ENCODE measurements at places on chromosomes 5 and 9. TPM values are rescaled to one million over a fixed set of nuclear protein-coding genes. Genes with fewer than 3 reads are reported as not detected.
A peak's percentile ranks its signal among the peaks of the same experiment; 100 is the strongest.

Gene ALDH1A1
- total RNA-seq = not detected

Gene LRRC14B
- total RNA-seq = not detected

Gene GPRIN1
- 2.0 TPM for total RNA-seq

Gene WNT8A
- not detected for total RNA-seq

DNA sequence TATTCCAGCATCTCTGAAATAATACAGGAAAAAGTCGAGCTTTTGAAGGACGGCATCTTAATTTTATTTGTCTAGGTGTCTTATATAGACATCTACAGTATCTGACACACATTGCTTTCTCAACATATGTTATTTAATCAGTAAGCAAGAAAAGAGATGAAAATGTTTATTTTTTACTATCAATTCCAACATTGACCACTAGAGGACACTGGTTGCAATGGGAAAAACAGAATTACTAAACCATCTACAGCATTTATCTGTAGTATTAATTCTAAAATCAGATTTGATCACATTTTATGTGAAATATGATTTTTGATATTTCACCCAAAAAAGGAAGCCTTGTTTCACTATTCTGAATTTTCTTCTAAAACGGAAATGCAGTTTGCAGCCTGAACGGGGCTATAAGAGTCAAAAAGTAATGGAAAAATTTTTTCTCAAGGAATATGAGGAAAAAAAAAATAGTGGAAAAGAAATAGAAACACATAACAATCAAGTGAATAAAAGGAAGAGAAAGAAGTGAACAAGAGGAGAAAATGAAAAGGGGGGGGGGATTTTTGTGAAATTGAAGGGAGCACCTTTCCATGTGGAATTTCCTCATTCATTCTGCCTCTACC is 98.6 kb downstream of the OSTF1 start:
- peaks cover 22% of the 10 kb centered on the region for H3K4me1 ChIP-seq
- no peak overlapping the region for H3K4me3 ChIP-seq
- no peak for DNase-seq
- H3K36me3 ChIP-seq = no peaks in the 10 kb centered on the region
- H3K27ac ChIP-seq = no peak overlapping the region
- no peaks in the 10 kb centered on the region for H3K27me3 ChIP-seq

GRCh38 chr9:9004810-9005209 is 1205.2 kb upstream of the DMAC1 start:
- no peak overlapping the region for H3K4me3 ChIP-seq
- H3K27ac ChIP-seq = no peak overlapping the region
- DNase-seq = no peak

- H3K27me3 ChIP-seq = no peaks in the 10 kb centered on the region
- DNase-seq = peak; percentile 50
- H3K36me3 ChIP-seq = peaks cover 17% of the 10 kb centered on the region
- peaks cover 28% of the 10 kb centered on the region for H3K4me1 ChIP-seq
- peak overlapping the region; percentile 87 for H3K4me3 ChIP-seq
Observed at GRCh38 chr9:35603506-35603985, 1.5 kb upstream of the TESK1 start.

DNA sequence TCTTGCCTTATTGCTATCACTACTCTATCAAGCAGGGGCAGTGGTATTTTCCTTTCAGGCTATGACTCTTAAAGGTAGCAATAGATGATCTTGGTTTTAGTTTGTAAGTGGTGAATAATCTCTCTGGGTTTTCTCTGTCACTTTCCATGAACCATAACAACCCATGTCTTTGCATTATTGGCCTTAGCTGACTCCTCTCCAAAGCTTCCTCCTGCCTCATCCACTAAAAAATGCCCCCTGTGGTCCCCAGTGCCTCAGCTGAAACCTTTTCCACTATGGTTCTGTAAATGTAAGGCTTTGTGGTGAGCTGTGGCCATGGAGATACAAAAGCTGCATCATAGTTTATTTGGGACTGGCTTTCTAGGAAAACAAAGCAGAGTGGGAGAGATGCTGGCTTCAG is 128.8 kb downstream of the GPBP1 start:
- H3K36me3 ChIP-seq = no peaks in the 10 kb centered on the region
- H3K27ac ChIP-seq = peak overlapping the region; percentile 0
- H3K4me3 ChIP-seq = no peak overlapping the region
- no peaks in the 10 kb centered on the region for H3K27me3 ChIP-seq

Gene BAAT
- not detected for total RNA-seq

Gene KIF4B
- not detected for total RNA-seq

Gene HAVCR1
- total RNA-seq = 0.54 TPM

DNA sequence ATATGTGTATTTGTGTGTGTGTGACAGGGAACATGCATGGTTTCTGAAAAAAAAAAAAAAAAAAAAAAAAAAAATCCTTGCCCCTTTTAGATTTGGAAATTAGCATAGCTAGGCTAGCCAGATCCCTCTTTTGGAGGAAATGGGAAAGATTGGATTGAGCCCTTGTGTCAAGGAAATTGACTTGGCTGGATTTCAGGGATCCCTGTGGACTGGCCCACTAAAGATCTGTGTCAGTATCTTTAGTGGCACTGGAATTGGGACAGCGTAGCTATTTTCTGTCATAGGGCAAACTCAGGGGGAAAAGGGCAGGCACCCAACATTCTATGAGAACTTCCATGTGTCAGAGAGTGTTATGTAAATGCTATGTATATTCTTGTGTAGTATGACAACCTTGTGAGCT is 35.4 kb downstream of the SH3GL2 start:
- H3K27ac ChIP-seq = no peak overlapping the region
- no peak overlapping the region for H3K4me3 ChIP-seq
- no peak for DNase-seq
- peaks cover 3% of the 10 kb centered on the region for H3K27me3 ChIP-seq

DNA sequence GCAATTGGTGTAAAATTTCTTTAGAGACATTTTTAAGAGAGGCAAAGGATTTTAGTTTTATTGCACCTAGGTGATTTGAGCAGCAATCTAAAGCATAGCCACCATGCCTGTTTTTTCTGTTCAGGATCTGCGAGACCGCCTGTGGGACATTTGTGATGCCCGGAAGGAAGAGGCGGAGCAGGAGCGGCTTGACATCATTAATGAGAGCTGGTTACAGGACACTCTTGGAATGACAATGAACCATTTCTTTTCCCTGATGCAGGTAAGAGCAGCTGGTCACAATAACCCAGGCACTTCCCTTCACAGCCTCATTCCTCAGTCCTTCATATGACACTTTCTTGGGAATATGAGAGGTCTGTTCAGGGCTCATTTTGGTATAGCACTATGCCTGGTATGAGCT is 103.2 kb upstream of the IL7R start:
- no peak for DNase-seq
- H3K27ac ChIP-seq = no peak overlapping the region
- H3K4me1 ChIP-seq = peaks cover 14% of the 10 kb centered on the region
- no peak overlapping the region for H3K4me3 ChIP-seq

- H3K4me3 ChIP-seq = no peak overlapping the region
- no peak overlapping the region for H3K27ac ChIP-seq
- no peaks in the 10 kb centered on the region for H3K27me3 ChIP-seq
Observed at GRCh38 chr5:45672271-45672670, 23.9 kb downstream of the HCN1 start.

Gene TGFBI
- total RNA-seq = not detected

Gene ADCY2
- total RNA-seq = not detected

- DNase-seq = no peak
- peaks cover 4% of the 10 kb centered on the region for H3K36me3 ChIP-seq
- H3K4me1 ChIP-seq = peaks cover 14% of the 10 kb centered on the region
- H3K4me3 ChIP-seq = no peak overlapping the region
Observed at GRCh38 chr5:31860726-31861433, 221.9 kb downstream of the PDZD2 start.

DNA sequence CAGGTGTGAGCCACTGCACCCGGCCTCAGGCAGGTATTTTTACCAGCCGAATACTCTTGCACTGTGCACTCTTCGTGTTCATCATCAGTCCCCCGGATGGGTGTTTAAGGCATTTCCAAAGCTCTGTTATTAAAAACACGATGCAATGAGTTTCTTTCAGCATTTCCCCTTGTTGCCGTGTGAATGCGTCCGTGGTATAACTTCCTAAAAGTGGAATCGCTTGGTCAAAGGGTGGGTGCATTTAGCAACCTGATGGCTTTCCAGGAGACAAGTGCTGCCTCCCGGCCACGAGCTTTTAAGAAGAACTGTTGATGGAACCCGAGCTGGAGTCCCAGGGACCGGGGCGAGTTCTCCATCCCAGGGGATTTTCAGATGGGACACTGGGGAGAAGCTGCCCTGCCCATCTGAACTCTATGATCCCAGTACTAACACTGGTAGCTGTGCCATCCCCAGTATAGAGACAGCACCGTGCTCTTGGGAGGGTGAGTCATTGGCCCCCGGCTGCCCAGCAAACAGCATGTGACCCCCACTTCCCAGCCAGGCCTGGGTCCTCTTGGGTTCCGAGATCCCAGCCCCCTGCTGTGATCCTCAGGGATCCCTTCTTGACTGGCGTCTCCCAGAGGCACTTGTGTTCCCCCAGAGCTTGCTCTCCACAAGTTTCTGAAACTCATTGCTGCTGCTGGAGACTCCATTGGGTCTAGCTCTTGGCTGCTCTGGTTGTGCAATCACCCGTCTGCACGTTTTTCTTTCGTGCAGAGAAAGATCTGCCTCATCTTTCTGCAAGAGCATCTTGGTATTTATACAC is 169.5 kb upstream of the IER5L start:
- no peaks in the 10 kb centered on the region for H3K27me3 ChIP-seq
- no peak for DNase-seq
- no peak overlapping the region for H3K4me3 ChIP-seq
- peaks cover 14% of the 10 kb centered on the region for H3K4me1 ChIP-seq

DNA sequence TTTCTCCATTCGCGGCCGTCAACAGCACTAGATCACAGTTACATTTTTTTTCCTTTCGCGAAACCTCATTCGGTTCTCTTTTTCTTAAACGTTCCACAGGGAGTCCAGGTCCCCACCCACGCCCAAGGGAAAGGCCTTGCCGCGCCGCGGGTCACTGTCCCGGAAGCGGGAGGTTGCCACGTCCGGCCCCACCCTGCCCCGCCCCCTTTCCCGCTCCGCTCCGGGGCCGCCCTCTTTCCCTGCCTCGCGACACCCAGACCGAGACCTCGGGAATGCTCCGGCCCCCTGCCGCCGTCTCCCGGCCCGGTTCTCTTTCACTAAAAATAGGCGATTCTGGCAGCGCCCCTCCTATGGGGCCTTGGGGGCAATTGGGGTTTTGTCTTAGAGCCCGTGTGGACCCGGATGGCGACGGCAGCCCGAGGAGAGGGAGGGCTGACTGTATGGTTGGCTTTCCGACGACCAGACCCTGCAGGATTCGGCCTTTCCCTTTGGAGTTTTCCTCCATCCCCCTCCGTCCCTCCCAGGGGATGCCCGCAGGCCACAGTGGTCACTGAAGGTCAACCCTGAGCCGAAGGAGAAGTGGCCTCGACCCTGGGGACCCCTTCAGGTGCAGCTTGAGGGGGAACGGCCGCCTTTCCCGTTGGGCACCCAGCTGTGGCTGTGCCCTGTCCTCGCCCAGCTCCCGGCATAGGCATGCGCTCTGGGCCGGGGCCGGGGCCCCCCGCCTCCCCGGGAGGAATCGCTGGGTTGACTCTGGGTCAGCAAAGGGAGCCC is 2.8 kb upstream of the RACK1 start:
- peak overlapping the region; percentile 99 for H3K27ac ChIP-seq
- DNase-seq = peak; percentile 83
- H3K4me3 ChIP-seq = peak overlapping the region; percentile 95
- H3K4me1 ChIP-seq = peaks cover 52% of the 10 kb centered on the region
- peaks cover 50% of the 10 kb centered on the region for H3K36me3 ChIP-seq
- H3K27me3 ChIP-seq = no peaks in the 10 kb centered on the region

GRCh38 chr5:73816656-73817420 is 190.8 kb downstream of the ARHGEF28 start:
- H3K4me3 ChIP-seq = no peak overlapping the region
- no peaks in the 10 kb centered on the region for H3K36me3 ChIP-seq
- DNase-seq = no peak

Gene ELOVL7
- total RNA-seq = not detected

DNA sequence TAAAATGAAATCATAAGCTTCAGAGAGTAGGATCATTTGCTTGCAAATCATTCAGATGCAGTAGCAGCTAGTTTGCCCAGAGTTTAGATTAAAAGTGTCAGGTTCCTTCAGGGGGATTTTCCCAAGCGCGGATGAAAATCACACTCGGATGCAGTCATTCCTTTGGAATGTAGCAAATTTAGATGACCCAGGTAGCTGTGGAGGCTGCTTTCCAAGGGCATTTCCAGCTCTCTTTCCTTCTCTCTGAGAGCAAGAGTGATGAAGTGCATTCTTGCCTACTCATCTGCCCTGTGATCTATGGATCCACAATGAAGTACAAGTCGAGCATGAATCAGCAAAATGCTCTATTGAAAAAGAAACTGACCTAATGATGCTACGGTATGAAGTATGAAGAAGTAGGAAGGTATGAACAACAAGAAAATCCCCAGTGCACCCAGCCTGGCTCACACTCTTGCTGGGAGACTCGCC is 200.2 kb downstream of the PLK2 start:
- no peak overlapping the region for H3K4me3 ChIP-seq
- no peaks in the 10 kb centered on the region for H3K27me3 ChIP-seq
- H3K27ac ChIP-seq = no peak overlapping the region
- H3K36me3 ChIP-seq = no peaks in the 10 kb centered on the region
- H3K4me1 ChIP-seq = no peaks in the 10 kb centered on the region

- peaks cover 40% of the 10 kb centered on the region for H3K36me3 ChIP-seq
- no peak for DNase-seq
- no peak overlapping the region for H3K27ac ChIP-seq
- no peaks in the 10 kb centered on the region for H3K27me3 ChIP-seq
Observed at GRCh38 chr9:95992536-95992935, 117.0 kb downstream of the ERCC6L2 start.

GRCh38 chr9:131015876-131016397 is 7.0 kb downstream of the LAMC3 start:
- H3K27me3 ChIP-seq = peaks cover 15% of the 10 kb centered on the region
- no peak overlapping the region for H3K4me3 ChIP-seq
- H3K27ac ChIP-seq = no peak overlapping the region
- H3K36me3 ChIP-seq = no peaks in the 10 kb centered on the region
- DNase-seq = no peak

GRCh38 chr9:74985041-74985440 is 32.3 kb upstream of the C9orf40 start:
- no peak for DNase-seq
- peaks cover 31% of the 10 kb centered on the region for H3K36me3 ChIP-seq
- peaks cover 3% of the 10 kb centered on the region for H3K4me1 ChIP-seq
- no peaks in the 10 kb centered on the region for H3K27me3 ChIP-seq
- no peak overlapping the region for H3K27ac ChIP-seq
- no peak overlapping the region for H3K4me3 ChIP-seq

Gene ADAMTS19
- total RNA-seq = not detected

DNA sequence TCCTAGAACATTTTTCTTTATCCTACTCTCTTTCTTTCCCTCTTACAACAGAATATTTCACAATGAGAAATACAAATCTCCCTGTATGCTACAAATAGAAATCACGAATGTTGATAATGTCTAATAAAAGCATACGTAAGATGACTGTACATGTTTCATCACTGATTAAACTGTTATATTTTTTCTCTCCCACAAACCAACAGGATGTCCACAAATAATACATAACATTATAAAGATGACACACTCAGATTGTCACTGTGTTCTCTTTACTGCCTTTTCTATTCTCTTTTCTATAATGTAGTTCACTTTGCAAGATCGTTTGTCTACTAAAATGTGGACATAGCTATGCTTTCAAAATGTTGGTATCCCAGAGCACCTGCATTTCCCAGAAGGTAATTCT is 90.7 kb upstream of the PARP8 start:
- peaks cover 20% of the 10 kb centered on the region for H3K4me1 ChIP-seq
- no peak for DNase-seq
- peaks cover 4% of the 10 kb centered on the region for H3K36me3 ChIP-seq
- H3K27ac ChIP-seq = peak overlapping the region; percentile 58
- no peaks in the 10 kb centered on the region for H3K27me3 ChIP-seq
